ENCODE measurements at places on chromosomes 16 and 17.

DNA sequence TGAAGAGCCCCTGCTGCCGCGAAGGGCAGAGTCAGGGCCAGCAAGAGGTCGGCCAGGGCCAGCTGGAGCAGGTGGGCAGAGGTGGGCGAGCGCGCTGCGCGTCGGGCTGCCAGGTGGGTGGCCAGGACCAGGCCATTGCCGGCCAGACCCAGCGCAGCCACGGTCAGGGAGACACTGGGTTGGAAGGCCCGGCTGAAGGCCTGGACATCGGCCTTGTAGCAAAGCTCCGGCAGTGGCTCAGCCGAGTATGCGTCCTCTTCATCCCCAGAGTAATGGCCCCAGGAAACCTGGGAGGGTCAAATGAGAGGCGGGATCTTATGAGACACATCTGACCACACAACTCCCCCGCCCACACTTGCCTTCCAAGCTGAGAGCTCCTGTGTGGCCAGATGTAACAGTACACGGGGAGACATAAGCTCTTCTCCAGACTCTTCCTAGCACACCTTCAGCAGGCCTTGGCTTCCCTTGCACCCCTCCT lies 1.3 kb downstream of the CCR10 start:
- DNase-seq = no peak

DNA sequence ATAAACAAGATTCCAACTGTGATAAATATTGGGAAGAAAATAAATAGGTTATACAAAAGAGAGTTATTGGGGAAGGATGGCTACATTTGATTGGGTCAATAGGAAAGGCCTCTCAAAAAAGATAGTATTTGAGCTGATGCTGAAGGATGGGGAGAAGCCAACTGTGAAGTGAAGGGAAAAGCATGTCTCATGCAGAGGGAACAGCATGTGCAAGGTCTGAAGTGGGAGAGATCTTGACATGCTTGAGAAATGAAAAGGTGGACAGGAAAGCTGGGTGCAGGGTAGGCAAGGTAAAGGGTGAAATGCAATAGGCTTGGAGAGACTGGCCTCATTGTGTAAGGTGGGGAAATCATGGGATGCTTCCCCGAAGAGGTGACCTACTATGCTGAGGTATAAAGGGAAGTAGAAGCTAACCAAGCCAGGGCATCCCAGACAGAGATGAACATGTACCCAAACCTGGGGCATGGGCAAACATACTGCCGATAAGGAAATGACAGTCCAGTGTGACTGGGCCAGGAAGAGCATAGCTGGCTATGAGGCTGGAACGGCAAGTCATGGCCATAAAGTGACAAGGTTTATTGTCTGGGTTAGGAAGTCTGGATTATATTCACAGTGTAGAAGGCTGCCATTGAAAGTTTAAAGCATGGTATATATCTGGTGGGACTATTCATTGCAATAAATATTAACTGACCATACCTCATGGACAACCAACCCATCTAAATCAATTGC lies 91.2 kb downstream of the TOX3 start:
- no peak for DNase-seq

GRCh38 chr16:31561426-31562233 lies 33.9 kb downstream of the AHSP start:
- no peak for DNase-seq

DNA sequence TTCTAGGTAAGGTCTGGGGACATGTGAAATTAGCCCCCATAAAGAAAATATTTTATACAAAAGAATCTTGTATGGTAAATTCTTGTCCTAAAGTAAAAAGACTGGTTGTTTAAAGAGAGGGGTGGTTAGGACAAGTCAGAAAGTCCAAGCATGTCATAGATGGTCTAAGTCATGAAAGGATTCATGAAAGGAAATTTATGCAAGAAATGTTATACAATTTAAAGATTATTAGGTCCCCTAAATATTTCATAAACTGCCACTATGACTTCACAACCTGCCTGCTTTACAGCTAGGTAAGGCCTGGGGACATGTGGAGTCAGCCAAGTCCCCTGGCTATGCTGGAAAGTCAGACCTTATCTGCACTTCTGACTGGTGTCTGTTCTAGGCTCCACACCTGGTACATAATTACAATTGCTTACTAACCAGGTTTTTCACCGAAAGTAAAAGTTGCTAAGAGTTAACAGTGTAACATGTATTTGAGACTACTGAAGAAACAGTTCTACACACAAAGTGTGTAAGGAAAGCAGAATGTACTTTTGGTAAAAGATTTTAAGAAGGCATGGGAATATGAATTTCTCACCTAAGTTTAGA lies 17.0 kb downstream of the N4BP1 start:
- no peak for DNase-seq

DNA sequence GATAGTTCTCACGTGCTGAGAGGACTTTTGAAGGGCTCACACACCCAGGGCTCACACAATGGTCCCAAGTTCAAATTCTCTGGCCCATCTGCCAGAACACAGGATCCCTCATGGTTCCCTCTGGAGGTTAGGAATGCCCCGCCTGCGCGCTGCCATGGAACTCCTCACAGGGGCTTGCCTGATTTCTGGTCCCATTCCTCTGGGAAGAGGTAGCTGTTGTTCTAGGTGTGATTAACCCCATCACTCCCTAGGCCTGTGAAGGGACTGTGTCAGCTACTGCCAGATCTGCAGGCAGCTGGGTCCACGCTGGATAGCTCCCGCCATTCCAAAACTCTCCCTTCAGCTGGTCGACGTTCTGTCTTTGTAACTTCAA lies 2.3 kb upstream of the ARMC5 start:
- DNase-seq = no peak

DNA sequence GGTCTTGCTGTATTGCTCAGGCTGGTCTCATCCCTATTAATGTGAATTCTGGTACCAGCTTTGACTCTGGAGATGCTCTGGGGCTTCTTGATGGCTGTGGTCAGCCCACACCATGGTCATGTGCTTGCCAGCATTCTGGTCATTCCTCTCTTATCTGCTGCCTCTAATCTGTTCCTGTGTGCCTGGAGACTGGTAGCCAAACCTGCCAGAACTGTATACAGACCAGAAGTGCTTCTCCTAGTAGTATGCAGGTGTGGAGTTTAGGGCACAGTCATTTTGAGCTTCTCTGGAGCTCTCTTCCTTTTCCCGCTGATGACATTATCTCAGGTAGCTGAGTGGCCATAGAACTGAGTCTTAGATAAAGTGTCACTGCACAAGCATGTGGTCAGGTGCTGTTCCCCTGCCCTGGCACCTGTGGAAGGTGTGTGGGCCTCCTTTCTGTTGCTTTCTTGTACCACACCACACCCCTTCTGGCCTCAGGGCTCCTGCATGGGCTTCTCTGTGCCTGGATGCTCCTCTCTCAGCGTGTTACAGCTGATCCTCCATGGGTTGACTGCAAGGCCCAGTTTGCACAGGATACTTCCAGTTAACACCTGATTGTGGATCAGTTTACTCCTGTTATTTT lies 162.7 kb downstream of the SPECC1 start:
- DNase-seq = no peak

Data from osteocyte (in vitro differentiated cells).